Putamen (tissue), 1 donor: ENCODE measurements at places on chromosomes 16 and 17.

DNA sequence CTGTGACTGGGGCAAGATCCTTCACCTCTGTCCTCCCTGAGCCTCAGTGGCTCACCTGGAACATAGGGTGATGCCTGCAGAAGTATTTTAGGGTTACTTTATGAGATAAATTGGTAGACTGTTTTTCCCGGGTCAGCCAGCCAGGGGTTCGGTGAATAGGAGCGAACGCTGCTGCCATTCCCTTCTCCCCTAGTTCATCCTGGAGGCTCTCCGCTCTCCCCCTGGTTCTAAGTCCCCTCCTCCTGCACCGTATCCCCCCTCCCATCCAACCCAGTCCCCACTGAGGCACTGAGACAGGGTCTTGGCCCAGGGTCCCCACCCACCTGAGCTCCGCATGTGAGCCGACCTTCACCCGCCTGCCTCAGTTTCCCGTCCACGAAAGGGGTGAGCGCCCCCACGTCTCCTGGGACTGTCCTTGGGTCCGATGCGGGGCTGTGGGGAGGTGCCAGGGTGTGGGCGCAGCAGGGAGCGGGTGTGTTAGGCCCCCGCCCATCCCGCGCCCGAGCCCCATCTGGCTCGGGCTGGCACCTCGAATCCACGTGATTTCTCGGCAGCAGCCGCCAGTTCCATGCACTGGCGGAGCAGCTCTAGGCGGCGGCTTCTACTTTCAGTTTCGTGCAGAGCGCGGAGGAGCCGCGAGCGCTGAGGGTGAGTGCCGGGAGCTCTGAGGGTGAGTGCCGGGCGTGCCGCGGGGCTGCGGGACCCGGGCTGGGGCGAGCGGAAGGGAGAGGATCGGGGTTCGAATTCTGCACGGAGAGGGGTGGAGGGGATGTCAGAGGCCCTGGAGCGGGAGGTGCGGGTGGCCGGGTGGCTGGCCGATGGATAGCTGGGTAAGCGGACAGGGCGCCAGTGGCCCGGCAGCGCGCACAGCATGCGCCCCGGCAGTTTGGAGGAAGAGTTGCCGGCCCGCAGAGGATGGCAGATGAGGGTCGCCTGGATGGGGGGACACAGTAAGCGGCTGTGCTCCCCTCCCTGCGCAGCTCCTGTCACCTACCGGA, at the start of gene NLRC5:
NLRC5 (plus strand) TSS at position 610 of the 998 bp plus-strand sequence. CDS start 31,156 bp downstream, outside the sequence.
- peak; percentile 68 for DNase-seq

DNA sequence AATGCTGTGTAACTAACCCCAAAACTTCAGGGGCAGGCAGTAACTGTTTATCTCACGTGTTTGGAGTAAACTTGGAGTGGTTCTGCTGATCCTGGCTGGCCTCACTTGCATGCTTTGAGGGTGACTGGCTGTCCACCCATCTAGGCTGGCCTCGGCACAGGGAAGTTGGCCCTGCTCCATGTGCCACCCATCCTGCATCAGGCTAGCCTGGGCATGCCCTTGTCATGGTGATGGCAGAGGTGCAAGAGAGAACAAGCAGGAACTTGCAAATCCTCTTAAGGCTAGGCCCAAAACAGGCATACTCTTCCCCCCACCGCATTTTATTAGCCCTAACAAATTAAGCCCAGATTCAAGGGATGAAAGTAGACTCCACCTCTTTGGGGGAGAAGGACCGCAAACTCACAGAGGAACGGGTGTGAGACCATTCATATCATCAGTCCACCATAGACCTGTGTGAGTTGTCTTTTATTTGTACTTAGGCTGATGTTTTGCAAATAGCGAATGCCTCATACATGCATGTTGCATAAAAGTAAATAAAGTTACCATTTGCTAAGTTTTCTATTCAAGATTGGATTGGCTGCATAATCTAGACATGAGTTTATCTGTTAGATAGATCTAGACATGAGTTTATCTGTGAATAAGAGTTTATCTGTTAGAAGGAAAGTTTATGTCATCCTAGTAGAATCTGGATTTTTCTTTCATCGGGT, 221.0 kb downstream of the CCDC182 start:
- DNase-seq = no peak

- DNase-seq = no peak
Measured at GRCh38 chr16:80518436-80518835, 22.4 kb upstream of the DYNLRB2 start.

DNA sequence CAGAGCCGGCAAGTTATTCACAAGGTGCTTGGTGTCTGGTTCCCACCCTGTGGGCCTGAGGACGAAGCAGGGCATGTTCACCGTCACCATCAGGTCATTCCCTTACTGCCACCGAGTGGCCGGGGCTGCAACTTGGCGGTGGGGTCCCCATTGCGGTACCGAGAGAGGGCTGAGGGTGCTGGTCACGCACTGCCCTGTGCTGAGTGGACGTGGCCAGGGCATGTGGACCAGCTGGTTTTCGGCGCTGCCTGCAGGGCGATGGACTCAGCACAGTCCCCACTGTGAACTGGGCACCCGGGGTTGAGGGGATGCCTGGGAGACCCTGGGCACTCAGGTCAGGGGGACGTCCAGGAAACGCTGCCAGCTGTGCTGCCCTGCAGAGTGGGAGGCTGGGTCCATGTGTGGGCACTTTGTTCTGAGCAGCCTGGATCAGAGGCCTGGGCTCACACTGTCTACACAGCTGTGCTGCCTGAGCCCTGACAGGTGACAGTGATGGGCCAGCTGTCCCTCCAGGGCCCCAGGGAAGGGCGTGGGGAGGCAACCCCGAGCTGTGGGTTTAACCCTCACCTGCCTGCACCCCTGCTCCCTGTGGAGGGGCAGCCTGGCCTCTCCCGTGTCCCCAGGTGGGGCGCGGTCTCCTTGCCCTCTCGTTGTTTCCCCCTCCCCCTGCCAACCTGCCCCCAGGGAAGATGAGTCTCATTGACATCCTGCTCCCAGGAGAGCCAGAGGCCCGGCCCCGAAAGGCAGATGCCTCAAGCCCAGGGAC, 39.3 kb upstream of the GNG13 start:
- DNase-seq = no peak

DNA sequence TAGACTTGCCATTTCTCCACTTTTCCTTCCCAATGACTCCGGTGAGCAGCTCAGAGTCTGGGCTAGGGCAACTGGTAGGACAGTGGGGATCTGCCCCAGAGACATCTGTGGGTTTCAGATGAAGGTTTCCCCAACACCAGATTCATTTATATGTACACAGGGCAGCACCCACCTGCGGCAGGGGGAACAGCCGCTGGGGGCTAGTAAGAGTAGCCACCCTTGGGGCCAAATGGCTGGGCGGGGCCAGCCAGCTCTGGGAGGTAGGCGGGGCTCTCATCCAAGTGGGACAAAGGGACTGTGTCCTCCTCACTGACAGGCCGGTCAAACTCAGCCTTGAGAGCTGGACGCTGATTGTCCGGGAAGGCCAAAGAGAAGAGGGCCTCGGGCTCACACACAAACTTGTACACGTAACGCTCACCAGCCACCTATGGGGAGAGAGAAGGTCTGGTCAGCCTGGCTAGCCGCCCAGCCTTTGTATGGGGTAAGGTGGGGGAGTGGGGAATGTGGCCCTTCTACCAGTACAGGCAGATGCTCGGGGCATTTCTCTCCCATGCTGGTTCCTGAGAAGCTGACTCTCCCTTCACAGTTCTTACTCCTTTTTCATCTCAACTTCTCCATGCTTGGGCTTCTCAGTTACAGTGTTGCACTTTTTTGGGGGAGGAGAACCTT, 17.7 kb downstream of the ETV4 start:
- no peak for DNase-seq

GRCh38 chr17:7336240-7337175, at the start of gene ACAP1:
TSS of gene ACAP1 (plus strand) at chr17:7336529. CDS start at chr17:7336735, 206 bp downstream.
- DNase-seq = no peak
